ENCODE measurements at places on chromosomes 5 and 9.

DNA sequence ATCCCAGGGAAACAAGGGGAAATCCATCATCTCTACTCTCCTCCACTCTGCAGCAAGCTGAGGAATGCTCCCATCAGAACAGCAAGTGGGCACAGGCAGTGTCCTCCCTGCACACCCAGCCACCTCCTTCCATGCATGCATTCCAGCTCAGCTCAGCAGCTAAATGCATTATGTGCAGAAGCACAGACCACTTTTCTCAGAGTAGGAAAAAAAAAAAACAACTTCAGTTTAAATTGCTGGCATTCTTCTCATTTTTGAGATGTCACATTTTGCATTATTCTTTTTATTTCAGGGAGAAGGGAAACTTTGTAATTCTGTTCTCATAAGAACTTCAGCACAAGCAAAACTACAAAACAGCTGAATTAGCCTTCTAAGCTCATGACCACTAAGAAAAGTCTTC lies 312.2 kb downstream of the SEMA5A start:
- DNase-seq, result no peak

DNA sequence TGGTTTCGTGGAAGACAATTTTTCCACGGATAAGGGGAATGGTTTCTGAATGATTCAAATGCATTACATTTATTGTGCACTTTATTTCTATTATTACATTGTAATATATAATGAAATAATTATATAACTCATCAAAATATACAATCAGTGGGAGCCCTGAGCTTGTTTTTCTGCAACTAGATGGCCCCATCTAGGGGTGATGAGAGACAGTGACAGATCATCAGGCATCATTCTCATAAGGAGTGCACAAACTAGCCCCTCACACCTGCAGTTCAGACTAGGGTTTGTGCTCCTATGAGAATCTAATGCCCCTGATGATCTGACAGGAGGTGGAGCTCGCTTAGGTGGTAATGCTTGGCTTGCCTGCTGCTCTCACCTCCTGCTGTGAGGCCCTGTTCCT lies 6.4 kb downstream of the ISCA1 start:
- no peak for DNase-seq

DNA sequence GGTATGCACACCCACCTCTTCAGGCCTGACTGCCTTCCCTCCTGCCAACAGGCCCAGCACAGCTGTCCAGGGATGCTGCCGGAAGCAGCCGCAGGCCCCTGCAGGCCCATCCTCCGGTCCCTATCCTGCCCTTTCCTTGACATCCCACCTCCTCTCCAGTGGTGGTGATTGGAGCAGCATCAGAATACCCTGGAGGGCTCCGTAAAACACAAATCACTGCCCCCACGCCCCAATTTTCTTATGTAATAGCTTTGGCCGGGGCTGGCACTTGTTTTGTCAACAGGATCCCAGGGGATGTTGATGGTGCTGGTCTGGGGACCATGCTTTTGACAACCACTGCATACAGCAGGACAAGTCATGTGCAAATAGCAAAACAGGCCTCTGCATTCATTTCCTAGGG lies 274.5 kb downstream of the GADD45G start:
- no peak for DNase-seq

DNA sequence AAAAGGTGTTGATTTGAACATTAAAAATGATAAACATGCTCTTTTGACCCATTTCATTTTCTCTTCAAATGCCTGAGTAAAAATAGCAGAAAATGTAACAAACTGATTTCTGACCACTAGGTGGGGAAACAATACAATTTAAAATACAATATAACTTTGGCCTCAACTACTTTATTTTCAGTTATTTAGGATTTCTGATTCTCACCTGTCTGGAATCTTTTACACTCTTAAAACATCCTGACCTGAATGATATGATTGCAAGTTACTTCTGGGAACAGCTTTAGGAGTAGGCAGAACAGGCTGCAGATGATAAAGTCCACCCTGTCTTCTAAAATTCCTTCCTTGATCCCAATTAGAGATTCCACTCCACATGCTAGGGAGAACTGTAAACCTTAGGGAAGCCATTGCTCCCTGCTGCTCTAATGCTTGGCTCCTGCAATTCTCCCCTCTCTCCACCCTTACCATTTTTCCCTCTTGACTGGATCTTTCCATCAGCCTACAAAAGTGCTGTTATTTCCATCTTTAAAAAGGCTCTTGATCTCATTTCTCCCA lies 70.3 kb downstream of the FYB1 start:
- no peak for DNase-seq

DNA sequence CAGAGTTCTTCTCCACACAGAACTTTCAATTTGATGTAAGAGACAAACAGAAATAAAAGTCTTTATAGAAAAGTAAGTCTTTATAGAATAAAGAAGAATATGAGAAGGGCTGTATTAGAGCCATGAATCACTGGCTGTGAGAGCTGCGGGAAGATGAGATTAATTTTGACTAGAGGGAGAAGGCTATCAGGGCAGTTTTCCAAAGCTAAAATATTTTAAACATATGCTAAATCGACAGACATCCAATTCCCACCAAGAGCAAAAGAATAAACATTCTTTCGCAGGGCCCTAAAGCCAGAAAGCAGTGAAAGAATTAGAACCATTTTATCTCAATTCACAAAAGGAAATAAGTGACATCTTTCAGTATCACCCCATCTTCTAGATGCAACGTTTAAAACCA lies 208.3 kb upstream of the MAP3K1 start:
- no peak for DNase-seq

Measured in brain pericyte (primary cell).